ENCODE measurements at places on chromosomes 7 and 10.

DNA sequence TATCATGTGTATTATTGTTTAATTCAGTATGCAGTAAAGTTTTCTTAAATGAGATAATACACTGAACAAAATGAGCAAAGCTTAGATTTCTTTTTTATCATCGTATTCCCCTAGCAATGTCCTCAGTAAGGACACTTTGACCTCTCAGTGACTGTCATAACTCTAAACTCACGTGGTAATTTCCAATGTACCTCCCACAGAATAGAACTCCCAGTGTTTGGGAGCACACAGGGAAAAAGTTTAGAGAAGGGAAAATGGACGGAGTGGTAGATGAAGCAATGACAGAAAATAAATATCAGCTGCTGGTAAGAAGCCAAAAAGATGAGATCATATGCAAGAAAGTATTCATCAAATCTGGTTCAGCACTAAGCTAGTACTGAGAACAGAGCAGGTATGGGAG, 758.6 kb upstream of the KCND2 start:
- DNase-seq: no peak

DNA sequence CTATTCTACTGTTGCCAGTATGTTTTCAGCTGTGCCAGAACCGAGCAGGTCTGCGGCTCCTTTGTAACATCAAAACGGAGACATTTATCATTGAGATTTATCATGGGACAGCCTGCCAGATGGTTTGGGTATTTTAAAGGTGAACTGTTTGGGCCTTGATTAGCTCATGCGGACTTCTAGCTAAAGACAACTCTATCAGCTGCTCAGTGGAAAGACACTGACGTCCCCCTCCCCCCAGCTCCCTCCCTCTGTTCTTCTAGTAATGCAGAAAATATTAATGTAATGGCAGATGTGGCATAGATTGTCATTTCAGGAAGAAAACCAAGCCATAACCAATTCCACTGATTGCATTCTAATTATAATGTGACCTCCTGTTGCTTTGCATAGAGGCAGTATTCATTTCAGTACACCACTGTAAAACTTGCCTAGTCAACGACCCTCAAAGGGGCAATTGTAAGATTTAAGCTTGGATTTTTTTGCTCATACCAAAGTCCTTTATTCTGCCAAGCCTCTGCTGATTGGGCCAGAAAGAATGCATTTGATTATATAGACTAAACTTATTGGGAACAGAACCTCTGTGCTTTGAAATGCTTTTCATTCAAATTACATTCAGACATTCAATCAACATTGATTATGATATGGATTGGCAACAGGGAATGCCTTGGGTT, 966.8 kb downstream of the LRMDA start:
- no peak for DNase-seq

- DNase-seq: no peak
Measured at GRCh38 chr10:14322526-14323188, 8.1 kb downstream of the FRMD4A start.

DNA sequence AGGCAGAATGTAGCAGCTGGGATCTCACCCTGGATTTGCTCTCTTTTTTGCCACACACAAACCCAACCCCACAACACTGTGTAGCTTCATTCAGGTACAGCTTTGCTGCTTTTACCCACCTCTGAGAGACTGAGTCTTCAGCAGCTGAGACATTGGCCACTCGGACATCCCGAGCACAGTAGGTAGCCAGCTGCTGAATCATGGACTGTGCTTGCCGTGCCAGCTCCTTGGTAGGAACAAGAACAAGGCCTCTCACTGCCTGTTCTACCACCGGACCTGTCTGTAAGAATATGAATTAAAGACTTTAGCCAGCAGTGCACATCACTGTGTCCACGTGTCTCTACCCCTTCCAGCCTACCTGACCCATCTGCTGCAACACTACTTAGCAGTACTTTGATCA, 937 bp downstream of the DDX56 start:
- no peak for DNase-seq

DNA sequence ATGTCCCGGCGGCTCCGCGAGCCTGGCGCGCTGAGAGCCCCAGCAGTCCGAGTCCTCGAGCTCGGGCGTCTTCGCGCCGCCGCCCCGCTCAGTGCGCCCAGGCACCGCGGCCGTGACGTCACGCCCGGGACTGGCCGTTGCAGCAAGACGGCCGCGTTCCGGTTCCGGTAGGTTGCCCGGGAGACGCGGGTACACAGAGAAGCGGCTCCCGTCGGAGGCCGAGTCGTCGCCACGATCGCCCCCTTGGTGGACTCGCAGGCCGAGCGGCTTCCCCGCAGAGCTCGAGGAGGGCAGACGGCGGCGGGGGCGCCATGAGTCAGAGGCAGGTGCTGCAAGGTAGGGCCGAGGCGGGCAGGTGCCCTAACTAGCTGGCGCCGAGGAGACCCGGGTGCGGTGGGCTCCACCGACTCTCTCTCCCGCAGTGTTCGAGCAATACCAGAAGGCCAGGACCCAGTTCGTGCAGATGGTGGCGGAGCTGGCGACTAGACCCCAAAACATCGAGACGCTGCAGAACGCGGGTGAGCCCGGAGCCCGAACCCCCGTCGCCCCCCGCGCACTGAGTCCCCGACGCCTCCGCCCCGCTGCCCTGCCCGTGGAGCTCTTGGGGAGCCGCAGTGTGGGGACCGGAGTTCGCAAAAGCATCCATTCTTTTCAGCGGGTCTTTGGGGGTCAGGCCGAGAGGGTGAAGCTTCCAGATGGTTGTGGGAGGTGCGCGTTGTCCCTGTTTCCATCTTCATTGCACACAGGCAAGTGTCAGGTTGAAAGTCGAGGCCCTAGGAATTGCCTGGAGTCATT, at the start of gene SPAG6:
TSS of gene SPAG6 (plus strand) at position 196 of the 795 bp plus-strand sequence. CDS start at position 312, 116 bp downstream.
- no peak for DNase-seq

- no peak for DNase-seq
Measured at GRCh38 chr10:111108441-111108840, 31.6 kb downstream of the ADRA2A start.

- no peak for DNase-seq
Measured at GRCh38 chr10:107409522-107409921, 245.0 kb upstream of the SORCS1 start.

GRCh38 chr10:129770286-129770685, 193.8 kb downstream of the EBF3 start:
- no peak for DNase-seq

GRCh38 chr7:155107126-155107525, 37.0 kb downstream of the HTR5A start:
- no peak for DNase-seq

DNA sequence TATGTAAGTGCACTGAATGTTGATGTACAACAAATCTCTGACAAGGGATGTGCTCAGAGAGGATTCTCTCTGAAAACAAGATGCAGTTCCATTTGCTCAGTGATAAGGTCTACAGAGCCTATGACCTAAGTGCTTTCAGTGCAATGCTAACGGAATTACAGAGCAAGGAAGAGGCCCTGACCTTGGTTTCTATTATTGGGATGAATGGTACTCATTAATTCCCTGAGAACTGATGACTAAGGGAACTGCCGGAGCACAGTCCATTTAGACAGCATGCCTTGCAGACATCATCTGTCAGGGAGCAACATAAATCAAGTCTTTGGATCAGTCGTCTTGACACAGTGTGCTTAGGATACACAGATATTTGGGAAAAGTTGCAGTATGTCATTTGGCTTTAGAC, 340.8 kb downstream of the PHTF2 start:
- peak; percentile 55 for DNase-seq

GRCh38 chr7:115032715-115033703, 111.1 kb downstream of the MDFIC start:
- DNase-seq: no peak

- DNase-seq: no peak
Measured at GRCh38 chr7:641966-642365, 84.5 kb upstream of the DNAAF5 start.

DNA sequence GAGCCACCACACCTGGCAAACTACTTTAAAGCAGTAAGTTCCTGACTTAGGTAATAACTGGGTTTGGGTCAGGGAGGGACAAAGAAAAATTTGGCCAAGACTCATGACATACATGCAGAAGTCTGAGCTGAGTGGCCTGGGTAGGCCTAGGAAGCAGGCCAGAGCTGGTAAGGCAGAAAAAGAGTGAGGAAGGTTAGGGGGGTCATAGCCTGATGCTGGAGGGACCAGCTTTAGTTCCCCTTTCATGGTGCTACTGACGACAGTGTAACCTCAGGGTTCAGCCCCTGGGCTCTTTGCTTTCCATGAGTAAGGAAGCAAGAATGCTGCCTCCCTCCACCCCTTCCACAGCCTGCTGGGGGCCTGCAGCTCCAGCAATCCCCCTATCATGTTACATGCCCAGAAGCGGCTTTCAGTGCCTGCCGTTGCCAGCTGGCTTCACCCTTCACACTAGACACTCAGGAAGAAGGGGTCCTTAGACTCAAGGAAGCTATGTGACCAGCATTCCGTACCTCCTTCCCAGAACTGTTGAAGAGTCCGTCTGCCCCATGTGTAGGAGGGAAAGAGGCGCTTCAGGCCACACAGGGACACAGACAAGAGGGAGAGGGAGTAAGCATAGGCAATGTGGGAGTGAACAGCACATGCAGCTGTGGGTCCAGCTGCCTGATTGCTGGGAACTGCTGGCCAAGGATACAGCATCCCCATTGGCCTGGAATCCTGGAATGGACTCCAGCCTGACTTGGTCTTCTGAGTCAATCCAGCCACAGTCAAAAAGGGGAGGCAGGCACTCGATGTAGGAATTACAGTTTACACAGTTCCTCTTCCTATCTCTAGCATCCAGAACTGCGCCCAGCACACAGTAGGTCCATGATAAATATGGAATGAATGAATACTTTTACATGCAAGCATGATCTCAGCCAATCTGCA, 4.1 kb upstream of the PLAU start:
- peak; percentile 96 for DNase-seq

All from kidney epithelial cell (primary cell).